ENCODE measurements at places on chromosomes 1 and 21.
A peak's percentile ranks its signal among the peaks of the same experiment; 100 is the strongest.

DNA sequence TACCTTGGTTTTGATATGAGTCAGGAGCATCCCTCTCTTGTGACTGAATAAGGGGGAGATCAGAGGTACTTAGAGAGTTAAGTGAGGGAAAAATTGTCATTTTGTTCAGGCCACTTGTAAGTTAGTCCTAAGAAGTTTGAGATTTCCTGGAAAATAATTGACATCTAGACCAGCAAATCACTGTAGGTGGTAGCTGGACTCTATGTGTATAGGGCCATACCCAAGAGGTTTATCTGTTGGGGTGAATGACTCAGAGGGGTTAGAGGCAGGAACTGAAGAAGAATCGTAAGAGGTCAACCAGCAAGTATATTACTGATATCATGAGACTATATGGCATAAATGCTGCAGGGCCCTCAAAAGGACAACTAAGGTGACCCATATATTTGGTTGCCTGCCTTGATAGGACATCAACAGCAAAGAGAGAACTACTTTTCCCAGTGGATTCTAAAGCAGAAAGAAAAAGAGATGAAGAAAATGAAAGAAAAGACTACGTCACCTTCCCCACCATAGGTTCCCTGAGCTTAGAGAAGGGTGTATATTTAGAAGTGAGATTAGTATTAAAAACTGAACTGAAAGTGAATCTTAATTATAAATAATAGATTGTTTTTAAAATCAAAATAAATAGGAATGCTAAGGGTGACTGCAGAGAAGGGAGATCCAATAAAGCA, 8.0 kb upstream of the RNPC3 start:
- DNase-seq, result peak; percentile 13

- no peak for DNase-seq
These were observed 140.0 kb downstream of the SMYD3 start for GRCh38 chr1:246367041-246367440.

DNA sequence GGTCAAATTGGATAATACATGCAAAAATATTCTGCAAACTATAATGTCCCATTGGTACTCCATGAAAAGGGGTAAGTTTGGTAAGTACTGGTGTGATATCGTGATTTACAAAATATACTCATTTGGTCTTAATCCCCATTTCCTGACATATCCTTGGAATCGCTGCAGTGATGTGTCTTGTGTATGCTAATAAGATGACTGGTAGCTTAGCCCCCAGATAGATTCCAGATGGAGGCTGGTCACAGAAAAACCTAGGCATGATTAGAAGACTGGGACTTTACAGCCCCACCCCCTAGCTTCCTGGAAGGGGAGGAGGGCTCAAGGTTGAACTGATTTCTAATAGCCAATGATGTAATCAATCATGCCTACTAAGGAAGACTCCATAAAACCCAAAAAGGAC, 3.0 kb downstream of the VAMP4 start:
- DNase-seq, result peak; percentile 71

DNA sequence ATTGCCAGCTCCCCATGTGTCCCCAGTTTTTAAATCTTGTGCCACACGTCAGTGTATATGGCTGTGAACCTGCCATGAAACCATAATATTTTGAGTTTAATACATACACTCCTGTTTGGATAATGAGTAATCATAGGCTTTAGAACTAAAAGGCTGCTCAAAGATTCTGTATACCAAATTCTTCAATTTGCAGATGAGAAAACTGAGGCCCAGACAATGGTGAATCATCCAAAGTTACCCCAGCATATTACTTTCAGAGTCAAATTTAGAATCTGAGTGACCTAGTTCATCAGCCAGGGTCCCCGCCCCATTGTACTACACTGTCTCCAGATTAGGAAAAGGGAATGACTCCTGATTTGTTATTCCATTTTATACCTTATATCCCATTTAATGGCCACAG, 224.6 kb downstream of the FGGY start:
- peak; percentile 42 for DNase-seq

GRCh38 chr1:13793088-13793730, 93.2 kb downstream of the PRDM2 start:
- no peak for DNase-seq

- peak; percentile 10 for DNase-seq
These were observed 7.7 kb upstream of the GIPC2 start for GRCh38 chr1:78038071-78038470.

DNA sequence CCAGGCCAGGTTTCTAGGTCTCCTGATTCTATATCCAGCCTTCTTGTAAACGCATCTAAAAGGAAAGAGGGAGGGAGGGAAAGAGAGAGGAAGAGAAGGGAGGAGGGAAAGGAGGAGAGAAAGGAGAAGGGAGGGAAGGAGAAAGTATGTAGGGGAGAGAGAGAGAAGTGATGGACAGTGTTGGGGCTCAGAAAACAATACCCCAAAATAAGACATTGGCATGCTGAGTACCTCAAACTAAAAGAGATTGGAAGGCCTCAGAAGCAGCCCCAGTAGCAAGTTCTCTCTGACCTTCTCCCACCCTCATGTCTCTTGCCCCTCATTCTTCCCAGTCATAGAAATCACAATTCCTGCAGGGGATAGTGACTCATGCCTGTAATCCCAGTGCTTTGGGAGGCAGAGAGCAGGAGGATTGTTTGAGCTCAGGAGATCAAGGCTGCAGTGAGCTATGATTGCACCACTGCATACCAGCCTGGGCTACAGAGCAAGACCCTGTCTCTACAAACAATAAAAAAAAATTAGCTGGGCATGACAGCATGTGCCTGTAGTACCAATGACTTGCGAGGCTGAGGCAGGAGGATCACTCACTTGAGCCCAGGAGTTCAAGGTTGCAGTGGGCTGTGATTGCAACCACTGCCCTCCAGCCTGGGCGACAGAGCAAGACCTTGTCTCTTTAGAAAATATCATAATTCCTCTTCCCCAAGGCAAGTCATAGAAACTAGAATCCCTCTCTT, 51.2 kb downstream of the DNTTIP2 start:
- DNase-seq, result peak; percentile 76

DNA sequence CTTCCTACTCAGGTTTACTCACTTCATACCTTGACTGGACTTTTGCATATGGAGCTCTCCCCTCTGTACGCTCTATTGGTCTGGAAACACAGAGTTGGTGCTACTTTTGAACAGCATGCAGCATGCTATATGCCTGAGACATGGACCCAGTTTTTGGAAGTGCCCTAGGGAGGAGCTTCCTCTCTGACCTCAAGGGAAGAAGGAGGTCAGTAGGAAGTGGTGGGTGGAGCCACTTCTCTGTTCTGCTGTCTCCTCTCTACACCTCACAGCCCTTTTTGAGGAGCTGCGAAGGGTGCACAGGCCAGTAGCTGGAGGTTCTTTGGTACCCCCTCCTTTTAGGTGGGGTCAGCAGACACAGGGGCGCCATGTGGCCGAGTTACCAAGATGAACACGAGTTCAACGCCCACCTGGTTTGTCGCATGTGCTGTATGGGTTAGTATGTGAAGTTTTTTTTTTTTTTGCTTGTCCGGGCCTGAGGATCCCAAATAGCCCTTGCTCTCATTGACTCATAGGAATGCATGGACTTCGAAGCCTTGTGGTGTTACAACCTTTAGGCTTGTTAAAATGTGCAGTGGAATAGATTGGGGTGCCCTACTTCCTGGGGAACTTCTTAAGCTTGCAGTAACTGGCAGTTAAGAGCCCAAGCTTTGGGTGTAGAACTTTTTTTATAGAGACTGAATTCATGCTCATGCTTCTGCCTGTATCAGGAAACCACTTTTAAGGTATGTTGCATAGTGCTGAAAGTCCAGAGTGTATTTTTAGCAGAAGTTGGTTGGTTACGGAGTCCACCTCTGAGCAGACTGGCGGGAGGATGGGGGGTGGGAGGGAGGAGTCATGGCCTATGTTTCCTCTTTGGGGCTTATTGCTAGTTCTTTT, 10.7 kb downstream of the MACF1 start:
- peak; percentile 48 for DNase-seq

DNA sequence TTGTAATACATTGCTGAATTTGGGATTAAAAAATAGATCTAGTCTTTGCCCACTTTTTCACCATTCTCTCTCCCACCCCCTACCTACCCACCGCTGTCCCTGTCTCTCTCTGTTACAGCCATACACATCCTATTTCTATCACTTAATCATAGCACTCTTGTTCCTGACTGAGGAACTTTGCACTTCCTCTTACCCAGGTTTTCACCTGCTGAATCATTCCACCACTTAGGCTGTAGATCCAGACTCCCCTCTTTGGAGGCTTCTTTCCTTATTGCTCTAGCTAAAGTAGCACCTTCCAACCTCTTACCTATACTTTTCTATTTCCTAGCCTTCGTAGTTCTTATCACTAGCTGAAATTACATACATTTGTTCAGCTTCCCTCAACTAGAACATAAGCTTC, 59.6 kb downstream of the ATP6V1G3 start:
- DNase-seq, result no peak

GRCh38 chr1:247121382-247121781, 17.2 kb upstream of the ZNF669 start:
- DNase-seq, result no peak

DNA sequence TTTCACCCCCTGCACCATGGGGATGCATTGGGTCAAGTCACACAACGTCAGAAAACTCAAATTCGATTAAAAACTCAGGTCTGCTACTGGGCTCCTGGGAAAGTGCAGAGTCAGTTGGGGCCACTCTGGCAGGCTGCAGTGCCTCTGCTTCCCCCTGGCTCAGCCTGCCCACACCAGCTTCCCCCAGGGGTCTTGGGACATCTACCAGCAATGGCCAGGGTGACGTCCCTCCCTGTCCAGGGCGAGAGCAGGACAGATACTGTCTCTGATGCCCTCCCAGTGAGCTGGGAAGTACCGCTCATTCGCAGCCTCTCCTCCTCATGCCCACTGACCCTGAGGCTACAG, 106.2 kb upstream of the COL6A1 start:
- no peak for DNase-seq

- no peak for DNase-seq
These were observed 7.9 kb upstream of the TIAM1 start for GRCh38 chr21:31351960-31352359.

DNA sequence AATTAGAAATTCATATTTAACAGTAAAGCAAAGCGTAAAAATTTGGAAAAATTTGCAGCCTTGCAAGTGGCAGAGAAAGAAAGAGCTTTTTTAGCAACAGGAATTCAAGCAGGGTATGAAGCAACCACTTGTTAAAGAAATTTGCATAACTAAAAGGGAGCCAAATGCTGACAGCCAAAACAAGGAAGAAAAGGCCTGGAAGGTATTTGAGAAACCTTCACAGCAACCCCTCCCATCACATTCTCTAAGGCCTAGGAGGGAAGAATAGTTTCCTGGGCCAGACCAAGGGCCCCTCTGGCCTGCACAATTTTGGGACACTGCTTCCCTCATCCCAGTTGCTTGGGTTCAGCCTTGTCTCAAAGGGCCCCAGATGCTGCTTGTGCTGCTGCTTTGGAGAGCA, 672.4 kb upstream of the TMPRSS15 start:
- no peak for DNase-seq

GRCh38 chr21:28439788-28440187, 552.9 kb downstream of the LTN1 start:
- DNase-seq, result peak; percentile 71

GRCh38 chr1:2135441-2135841, 59.1 kb downstream of the FAAP20 start:
- peak; percentile 64 for DNase-seq

DNA sequence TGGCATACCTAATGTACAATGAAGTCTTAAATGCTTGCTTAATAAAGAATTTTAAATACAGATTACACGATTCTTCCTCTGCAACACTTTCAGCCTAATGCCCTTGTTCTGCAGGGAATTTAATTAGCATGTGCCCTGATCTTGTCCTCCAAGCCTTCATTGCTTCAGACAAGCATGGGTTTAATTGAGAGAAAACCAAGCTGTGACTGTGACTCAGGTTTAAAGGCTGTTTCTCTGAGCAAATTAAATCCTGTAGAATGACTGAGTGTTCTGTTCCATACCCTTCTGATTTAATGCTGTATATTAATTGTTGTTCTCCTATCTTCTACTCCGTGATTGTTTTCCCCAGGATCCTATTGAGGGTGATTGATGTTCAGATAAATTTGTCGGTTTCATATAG, 269.0 kb upstream of the PRMT6 start:
- no peak for DNase-seq

DNA sequence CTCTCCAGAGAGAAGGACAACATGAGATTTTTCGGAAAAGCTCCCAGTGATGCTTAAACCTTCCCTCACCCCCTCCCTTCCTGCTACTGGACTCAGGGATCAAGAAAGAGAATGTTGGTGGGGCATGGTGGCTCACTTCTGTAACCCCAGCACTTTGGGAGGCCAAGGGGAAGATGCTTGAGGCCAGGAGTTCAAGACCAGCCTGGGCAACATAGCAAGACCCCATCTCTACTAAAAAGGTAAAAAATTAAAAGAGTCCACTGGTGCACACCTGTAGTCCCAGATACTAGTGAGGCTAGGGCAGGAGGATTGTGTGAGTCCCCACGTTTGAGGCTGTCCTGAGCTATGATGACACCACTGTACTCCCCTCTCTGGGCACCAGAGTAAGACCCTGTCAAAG, 162.9 kb upstream of the RAB4A start:
- DNase-seq, result no peak

DNA sequence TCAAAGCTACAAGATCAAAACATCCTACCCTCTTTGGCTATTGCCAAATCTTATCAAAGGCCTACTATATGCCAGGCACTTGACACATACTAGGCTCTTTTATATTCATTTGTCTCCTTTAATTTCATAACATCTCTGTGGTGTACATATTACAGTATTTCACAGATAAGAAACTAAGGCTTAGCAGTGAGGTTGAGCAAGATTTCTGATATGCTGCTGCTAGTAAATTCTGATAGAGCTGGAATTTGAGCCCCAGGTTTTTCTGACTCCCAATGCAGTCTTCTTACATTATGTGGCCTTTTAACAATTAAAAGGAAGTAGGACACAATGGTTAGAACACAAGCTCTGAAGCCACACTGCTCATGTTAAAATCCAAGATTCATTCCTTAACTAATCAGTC, 16.8 kb downstream of the CCDC185 start:
- DNase-seq, result no peak

DNA sequence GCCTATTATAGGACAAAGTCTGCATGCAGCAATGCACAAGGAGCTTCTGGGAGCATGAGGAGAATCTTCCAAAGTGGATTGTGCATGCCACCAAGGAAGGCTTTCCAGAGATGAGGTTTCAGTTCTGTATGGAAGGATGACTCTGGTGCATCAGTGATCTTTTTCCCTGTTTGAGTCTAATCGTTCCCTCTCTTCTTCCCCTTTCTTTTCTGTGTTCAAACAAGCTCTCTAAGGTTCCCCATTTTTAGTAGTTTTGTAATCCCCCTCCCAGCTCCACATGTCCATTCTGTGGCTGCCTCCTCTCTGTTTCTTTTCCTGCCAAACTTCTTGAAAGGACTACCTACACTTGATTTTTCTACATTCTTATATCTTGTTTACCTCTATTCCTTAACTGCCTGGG, 43.3 kb upstream of the USP25 start:
- DNase-seq, result no peak

DNA sequence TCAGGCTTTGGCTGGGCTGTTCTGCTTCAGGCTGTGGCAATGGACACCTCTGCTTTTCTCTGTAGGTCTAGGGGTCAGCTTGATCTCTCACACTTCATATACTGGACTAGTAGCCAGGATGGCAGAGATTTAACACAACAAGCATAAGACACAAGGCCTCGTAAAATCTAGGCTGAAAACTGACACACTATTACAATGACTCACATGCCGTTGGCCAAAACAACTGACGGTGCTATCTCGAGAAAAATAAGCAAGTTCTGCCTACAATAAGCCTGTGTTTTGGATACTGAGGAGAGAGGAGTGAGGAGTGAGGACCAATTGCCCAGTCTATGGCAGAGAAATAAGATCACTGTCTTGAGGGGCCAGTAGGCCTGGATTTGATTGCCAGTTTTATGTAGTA, 840.7 kb upstream of the ADAMTS5 start:
- no peak for DNase-seq

- DNase-seq, result no peak
These were observed 86.0 kb downstream of the MATN1 start for GRCh38 chr1:30637183-30637980.
